Lung (tissue), 17 donors: ENCODE measurements at places on chromosomes 6 and 20. TPM values are rescaled to one million over a fixed set of nuclear protein-coding genes. Genes with fewer than 3 reads are reported as not detected.

DDX43 gene
- total RNA-seq: 0.14 TPM

C6orf141 gene
- 4.0 TPM for total RNA-seq

GRCh38 chr6:142893088-142893487 lies 51.9 kb downstream of the HIVEP2 start:
- H3K4me3 ChIP-seq: no peak overlapping the region
- no peaks in the 10 kb centered on the region for H3K27me3 ChIP-seq
- H3K27ac ChIP-seq: no peak overlapping the region
- no peaks in the 10 kb centered on the region for H3K36me3 ChIP-seq
- DNase-seq: no peak

DNA sequence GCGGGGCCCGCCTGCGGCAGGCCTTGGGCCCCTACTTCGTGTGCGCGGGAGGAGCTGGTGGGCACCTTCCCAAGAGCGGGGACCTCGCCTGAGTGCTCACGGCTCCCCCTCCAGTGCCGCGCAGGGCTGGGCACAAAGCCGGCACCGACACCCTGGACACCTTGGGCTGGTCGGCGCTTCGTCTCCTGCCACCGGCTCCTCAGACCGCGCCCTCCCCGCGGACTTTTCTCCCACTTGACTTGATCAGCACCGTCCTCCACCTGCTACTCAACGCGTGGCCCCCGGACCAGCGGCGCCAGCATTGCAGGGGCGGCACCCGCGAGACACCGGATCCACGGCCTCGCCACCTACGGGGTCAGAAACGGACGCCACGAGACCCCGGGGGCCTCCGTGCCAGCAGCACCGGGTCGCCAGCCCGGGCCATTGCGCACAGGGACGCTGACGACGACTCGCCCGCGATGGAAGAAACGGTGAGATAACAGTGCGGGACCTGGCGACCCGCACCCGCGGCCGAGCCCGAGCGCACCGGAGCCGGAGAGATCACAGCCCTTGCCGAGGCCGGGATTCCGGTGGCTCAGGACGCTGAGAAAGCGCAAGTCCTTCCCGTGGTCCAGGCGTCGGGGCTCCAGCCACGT lies 154.2 kb downstream of the DLL1 start:
- DNase-seq: no peak
- H3K36me3 ChIP-seq: no peaks in the 10 kb centered on the region
- H3K27me3 ChIP-seq: no peaks in the 10 kb centered on the region

- H3K36me3 ChIP-seq: no peaks in the 10 kb centered on the region
- no peak overlapping the region for H3K27ac ChIP-seq
- no peaks in the 10 kb centered on the region for H3K27me3 ChIP-seq
- H3K4me3 ChIP-seq: no peak overlapping the region
- H3K4me1 ChIP-seq: peaks cover 14% of the 10 kb centered on the region
These were observed 5.9 kb downstream of the NUDT3 start for GRCh38 chr6:34386316-34387137.

APOBEC2 gene
- total RNA-seq: 0.51 TPM

MACROD2 gene
- total RNA-seq: 67.1 TPM
